Renal cortical epithelial cell (primary cell): ENCODE measurements at places on chromosomes 3 and 15.

- no peak for DNase-seq
Observed at GRCh38 chr3:127607675-127608361, 9.6 kb downstream of the MCM2 start.

GRCh38 chr3:50478051-50478450 lies 25.4 kb downstream of the CACNA2D2 start:
- no peak for DNase-seq

DNA sequence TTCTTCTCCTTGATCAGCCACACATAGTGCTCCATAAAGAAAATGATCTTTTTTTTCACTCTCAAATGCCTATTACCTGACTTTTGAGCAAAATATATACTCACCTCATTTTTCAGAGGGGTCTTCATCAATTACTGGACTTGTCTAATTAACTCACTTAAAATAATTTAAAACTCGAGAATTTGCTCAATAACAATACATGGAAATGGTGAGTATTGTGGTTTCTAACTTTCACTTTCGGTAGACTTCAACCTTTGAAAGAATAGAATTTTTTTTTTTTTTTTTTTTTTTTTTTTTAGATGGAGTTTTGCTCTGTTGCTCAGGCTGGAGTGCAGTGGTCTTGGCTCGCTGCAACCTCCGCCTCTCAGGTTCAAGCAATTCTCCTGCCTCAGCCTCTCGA lies 17.7 kb upstream of the EPHB1 start:
- no peak for DNase-seq

DNA sequence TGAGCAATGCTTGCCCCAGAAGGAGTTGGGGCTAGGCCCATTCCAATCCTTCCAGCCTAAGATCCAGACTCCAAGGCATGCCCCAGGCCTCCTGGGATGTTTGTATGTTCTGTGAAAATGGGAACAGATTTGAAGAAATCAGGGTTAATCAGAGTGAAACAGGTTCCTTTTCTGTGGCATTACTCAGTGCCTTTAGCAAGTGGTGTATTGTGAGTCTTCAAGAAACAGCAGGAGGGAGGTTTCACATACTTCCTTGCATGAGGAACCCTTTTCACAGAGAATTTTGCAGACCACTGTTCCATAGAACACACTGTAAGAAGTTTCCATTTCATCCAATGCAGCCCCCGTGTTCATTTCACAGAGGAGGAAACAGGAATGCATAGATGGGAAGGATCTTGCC lies 8.4 kb upstream of the CDC25A start:
- DNase-seq = no peak

GRCh38 chr3:195162033-195162669 lies 108.8 kb downstream of the XXYLT1 start:
- no peak for DNase-seq

DNA sequence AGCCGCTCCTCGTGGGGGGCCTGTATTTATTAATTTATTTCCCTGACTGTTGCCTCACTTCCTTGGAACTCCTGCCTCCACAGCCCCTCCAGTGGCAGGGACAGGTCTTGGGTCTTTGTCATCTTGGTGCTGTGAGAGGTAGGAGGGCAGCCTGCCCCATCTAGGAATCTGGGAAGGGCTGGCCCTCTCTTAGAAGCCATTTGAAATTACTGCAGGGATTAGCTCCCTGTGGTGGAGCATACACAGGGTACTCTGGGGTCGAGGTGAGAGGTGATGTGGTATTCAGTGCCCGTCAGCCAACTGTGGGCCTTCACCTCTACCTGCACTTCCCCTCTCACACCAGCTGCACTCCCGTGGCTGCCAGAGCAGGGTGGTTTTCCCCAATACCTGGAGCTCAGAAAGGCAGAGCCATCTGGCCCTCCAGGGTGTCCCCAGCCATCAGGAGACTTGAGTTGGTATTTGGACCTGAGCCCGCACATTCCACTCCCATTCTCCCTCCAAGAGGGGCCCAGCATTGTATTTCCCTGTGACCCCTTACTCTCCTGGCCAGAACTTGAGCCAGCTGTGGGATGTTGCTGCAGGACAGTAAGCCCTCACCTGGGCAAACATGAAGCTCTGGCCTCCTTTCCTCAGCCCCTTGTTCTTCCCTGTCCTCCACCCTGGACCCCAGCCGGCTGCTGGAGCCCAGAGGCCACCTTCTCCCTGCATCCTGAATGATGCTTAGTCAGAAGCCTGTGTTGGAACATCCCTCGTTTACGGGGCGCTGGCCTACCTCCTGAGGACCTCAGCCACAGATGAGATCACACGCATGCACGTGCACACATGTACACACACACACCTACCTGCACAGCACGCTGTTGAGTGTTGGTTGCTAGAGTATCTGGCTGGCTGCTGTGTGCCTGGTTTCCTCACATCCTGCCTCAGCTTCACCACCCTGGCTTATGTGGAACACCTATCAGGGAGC lies 2.0 kb upstream of the JMJD7 start:
- no peak for DNase-seq

- DNase-seq = no peak
Observed at GRCh38 chr15:83470887-83471286, 23.7 kb downstream of the SH3GL3 start.
